CD4-positive, alpha-beta T cell treated with Interleukin-2 at 100 ng/mL for 4 hours (primary cell): ENCODE measurements at places on chromosomes 1 and 21.

DNA sequence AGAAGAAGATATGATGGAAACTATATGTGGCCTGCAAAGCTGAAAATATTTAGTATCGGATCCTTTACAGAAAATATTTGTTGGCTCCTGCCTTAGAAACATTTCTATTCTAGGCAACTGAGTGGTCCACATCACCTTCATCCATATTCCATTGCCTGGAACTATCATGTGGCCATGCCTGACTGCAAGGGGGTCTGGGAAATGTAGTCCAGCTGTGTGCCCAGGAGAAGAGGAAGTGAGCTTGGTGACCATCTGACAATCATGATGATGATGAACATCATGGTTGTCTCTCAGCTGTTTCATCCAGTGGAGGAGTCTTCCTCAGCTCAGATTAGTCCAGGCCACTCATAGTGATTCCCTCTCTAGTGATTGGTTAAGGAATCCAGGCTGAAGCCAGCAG lies 61.8 kb upstream of the IFNLR1 start:
- no peak for DNase-seq

DNA sequence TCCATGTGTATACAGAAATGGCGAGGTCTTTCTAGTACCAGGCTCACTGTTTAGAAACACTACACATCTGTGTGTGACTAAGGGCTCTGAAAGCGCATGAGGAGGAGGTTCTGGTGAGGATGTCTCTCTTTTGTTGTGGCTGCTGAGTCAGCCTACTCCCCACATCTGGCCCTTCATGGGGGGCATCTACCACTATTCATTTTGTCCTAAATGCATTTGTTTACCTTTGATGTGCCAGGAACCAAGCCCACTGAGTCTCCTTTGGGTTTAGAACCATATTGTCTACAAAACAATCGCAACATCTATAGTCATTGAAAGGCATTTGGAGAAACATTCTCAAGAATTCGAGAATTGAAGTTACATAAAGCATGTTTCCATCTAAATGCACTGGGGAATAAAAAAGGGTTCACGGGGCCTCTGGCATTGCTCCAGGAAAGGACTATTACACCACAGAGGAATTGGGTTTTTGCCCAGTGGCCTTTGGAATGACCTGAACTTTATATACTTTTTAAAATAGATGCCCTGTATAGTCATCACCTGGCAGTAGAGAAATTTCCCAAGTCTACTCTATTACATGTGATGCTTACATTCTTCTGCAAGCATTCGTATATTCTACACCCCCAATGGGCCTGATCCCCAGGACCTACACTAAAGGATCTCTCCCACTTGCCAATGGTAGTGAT lies 35.1 kb upstream of the ADORA3 start:
- DNase-seq, result no peak

- DNase-seq, result no peak
Measured at GRCh38 chr1:19138331-19138730, 71.7 kb downstream of the UBR4 start.

GRCh38 chr1:55339681-55340080 lies 124.5 kb upstream of the USP24 start:
- DNase-seq, result no peak

DNA sequence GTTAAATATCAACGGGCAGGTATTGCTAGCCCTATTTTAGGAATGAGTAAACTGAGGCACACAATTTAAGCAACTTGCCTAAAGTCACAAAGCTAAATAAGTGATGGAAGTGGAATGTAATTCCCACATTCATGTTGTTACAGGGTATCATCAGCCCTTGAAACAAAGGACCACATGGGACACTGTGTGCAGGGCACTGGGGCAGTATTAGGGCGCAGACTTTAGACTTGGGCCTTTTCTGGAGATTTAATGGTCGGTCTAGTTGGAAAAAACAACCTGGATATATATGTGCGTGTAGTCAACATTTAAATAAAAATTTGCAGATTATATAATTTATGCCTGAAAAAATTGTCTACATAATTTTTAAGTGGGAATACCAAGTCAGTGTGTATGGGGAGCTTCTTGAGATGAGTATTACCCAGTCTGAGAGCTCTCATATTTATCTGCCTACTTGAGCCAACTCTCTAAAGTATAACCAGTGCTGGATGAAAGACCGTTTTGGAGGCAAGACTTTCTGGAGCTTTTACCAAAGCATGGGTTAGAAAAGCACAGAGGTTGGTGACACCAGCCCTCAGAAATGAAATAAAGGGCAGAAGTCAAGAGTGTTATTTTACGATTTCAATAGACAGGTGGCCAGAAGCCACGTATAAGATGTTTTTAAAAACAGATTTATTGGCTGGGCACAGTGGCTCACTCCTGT lies 1.6 kb downstream of the KDM1A start:
- no peak for DNase-seq

DNA sequence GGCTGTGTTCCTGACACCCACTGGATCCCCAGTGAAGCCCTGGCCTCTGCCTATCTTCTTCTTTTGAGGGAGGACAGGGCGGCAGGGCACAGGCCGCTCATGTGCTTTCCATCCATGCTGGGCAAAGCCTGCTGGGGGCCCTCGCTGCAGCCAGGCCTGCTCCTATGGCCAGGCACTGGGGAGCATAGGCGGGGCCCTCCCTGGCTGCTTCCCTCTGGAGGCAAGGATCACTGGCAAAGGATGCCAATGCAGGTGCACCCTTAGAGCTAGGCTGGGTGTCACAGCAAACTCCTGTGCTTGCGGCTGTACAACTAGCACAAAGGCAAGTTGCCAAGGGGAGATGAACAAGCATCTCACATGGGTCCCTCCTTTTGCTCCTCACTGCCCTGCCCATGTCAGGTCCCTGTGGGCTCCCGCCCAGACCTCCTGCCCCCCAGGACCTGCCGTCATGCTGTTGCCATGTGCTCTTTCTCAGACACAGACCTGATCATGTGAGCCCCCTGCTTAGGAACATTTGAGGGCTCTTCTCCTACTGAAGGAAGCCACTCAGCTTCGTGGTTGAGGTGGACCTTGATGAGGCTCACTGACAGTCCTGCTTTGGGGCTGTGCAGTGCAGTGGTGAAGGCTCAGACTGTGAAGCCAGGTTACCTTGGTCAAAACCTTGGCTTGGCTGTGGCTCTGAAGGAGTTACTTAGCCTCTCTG lies 393.6 kb downstream of the PTPRU start:
- DNase-seq, result no peak

GRCh38 chr1:66633159-66633558 lies 99.2 kb downstream of the SGIP1 start:
- DNase-seq, result no peak

DNA sequence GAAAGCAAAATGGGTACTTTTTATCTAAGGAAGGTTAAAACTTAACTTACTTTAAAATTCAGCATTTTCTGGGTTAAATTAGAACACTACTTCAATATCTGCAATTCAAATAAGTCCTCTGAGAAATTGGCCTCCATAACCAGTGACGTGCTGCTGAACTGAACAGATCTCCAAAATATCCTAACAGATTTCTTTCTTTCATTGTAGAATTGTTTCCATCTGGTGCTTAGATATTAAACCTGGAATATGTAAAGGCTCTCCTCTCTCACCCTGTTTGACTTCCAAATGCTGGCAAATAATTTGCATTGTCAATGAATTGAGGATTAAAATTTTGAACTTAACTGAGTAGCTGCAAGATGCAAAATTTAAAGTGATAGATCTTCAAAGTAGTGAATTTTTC lies 316.9 kb upstream of the CXADR start:
- no peak for DNase-seq

DNA sequence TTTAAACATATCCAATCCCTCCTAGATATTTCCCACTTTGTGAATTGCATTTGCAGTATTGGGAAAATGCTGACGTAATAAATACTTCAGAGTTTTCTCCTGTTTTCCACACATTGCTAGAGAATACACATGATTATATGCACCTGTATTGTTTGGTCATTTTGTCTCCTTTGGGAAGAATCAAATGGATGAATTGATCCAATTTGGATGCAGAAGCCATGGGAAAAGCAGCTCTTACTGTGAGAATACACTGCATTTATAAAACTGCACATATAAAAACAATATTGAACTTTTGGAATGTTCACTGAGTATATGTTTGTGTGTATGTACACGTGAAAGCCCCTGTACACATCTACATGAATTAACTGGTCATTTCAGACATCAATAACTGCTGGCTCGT lies 306.6 kb upstream of the LYPLAL1 start:
- DNase-seq, result no peak

DNA sequence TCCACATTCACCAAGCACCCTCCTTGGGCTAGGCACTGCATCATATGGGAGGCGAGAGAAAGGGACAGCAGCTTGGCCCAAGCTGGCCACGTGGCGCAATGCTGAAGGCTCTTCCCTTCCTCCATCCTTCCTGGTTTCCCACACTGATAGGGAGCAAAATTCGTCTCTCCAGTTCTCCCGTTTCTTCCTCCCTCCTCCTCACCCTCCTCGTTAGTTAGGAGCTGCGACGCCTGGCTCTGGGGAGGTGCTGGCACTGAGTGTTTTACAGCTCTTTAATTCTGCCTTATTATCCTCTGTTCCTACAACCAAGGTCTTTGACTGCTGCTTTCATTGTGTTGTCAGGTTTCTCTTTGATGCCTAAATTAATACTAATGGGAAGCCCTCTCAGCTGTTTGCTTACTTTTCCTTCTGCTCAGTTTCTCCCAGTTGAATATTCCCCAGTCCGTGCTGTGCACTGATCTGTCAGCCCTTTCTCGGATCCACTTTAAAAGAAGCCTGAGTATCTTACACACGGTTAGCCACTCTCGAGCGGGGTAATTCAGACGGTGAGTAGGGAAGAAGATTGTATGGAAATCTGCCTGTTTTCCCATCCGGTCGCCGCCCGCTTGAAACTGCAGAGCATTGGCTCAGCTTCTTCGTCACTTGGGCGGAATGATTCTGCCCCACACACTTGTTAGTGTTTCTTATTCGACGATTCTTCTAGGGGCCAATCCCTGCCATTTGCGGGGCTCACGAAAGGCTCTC lies 56.2 kb upstream of the SMYD2 start:
- DNase-seq, result no peak

- peak; percentile 51 for DNase-seq
Measured at GRCh38 chr1:36156329-36157114, 562 bp downstream of the MAP7D1 start.

DNA sequence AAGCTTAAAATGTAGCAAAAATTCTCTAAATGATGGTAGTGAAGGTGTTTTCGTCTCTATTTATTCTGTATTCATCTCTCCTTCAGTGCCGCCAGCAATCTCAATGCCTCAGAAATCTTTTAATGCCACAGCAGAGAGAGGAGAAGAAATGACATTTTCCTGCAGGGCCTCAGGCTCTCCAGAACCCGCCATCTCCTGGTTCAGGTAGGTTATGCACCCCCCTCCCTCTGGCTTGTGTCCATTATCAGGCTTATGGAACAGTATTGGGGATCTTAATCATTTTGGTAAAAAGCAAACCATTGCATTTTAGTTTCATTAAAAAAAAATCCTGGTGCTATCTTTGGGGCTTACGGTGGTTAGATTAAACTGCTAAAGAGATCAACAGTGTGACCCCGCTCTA lies 326.1 kb downstream of the NCAM2 start:
- DNase-seq, result no peak

DNA sequence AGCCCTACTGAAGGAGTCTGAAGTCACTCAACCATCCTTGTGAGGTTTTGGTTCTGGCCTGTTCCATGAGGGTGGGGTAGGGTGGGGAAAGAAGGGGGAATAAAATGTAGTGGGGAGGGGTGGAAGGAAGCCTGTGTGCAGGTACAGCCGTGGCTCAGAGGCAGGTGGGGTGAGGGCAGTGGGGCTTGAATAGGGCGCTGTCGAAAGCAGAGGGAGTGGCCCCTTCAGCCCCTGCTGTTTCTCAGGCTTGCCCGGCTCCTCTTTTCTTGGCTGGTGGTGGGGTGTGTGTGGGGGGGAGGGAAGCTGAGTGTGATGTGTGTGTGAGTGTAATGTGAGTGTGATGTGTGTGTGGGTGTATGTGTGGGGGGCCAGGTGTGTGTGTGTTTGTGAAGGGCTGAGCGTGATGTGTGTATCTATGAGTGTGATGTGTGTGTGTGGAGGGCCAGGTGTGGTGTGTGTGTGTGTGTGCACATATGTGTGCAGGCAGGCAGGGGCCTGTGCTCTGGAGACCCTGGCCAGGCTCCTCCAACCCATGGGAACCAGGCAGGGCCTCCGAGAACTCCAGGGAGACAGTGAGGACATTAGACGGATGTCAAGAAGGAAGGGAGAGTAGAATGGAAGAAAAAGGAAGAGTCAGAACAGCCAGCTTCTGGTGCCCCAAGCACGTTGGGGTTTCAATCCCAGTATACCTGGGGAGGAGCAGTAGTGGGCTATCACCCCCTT lies 9.0 kb downstream of the SOX13 start:
- DNase-seq, result no peak

GRCh38 chr1:197918807-197919345 lies 1.7 kb downstream of the LHX9 start:
- no peak for DNase-seq

DNA sequence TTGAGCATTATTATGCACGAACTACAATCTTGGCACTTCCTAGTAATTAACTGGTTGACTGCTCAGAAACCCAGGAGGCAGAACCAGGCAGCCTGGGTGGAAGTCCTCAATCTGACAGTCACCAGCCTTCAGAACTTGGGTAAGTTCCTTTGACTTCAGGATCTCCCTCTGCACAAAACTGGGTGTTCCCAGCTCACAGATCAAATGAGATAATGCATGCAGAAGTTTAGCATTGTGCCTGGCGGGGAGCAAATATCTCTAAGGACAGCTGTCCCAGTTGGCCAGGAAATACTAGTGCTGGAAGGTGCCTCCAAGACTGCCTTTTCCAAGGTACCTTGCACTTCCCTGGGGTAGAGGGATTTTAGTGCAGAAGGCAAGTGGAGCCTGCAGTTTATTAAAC lies 294.8 kb downstream of the PCP4 start:
- DNase-seq, result no peak

- no peak for DNase-seq
Measured at GRCh38 chr1:232965912-232966217, 15.5 kb downstream of the NTPCR start.

DNA sequence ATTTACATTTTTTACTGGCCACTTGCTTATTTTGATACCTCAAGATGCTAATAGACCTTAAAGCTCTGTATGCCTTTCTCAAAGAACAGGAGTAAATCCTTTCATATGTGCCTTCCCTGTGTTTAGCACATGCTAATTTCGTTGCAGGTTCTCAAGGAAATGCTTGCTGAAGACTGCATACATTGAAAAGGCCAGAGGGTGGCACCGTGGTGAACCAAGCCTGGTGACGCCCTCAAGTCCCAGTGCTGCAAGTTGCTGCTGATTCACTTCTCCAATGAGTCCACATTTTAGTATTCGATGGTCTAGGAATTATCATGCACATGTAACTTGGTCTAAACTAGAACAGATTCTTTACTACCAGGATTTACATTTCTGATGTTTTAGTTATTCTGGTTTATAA lies 94.1 kb downstream of the CLDN17 start:
- DNase-seq, result no peak

- peak; percentile 14 for DNase-seq
Measured at GRCh38 chr1:186605762-186606350, 74.4 kb downstream of the PTGS2 start.

DNA sequence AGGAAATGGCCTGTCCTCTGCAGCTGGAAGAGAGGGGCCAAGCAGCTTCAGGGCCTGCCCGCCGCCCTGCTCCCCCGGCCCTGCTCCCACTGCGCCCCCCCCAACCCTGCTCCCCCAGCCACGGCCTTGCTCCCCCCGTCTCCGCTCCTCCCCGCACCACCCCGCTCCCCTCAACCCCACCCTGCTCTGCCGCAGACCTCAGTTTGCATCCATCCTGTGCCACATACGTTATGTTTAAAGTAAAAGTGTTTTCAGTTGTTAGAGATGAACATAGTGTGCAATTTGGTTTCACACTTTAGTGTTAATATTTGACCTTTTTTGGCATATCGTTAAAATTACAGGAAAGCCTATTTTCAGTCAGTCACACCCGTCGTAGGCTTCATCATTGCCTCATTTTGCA lies 34.1 kb upstream of the DIP2A start:
- peak; percentile 46 for DNase-seq
